CD4-positive, alpha-beta T cell treated with Interferon gamma for 1 hour (primary cell): ENCODE measurements at places on chromosomes 7 and 10.

DNA sequence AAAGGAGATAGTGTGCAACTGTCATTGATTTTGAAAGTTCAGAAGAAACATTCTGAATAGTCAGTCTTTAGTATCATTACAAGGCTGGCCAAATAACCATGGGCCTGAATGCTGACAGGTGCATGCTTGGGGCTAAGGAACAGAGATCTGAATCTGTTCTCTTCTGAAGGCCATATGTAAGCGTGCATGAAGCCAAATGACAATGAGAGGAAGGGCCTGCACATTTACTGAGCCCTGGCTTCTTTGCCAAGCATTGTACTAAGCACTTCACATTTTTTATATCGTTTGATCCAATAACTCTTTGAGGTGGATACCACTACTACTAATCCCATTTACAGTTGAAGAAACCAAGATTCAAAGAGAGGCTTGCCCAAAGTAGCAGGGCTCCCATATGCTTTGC, 22.5 kb upstream of the TIAL1 start:
- DNase-seq = no peak

DNA sequence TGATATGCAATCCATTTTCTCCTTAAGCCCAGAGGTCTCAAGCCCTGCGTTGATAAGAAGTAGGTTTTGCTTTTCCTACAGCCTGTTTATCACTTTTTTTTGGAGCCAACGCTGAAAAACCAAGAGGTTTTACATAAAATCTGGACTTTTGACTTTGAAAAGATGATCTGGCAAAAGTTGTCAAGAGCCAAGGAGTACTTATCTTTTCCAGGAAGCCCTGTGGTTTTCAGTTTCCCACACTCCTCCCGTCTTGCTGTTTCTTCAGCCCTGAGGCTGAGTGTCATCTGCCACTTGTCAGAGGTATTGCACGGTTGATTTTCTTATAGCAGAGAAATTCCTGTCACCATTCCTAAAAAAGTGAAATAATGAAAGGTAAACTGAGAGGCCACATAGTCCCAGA, 108.7 kb downstream of the TYW1 start:
- DNase-seq = no peak

DNA sequence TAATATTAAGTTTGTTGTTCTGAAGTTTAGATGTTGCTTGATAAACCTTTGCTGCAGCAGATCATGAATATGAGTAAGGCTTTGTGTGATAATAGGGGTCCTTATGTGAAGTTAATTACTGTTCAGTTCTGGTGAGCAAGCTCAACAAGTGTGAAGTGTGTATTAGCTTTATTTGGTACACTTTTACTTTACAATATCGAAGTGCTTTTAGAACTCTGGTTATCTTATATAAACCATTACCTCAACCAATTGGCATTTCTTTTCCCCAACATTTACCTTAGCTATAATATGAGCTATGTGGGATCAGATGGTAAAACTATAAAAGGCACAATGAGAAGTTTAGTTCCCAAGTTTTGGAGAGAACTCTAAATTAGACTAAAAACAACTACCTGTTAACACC, 127.6 kb downstream of the LCOR start:
- no peak for DNase-seq

GRCh38 chr7:116683786-116684185, 11.8 kb downstream of the MET start:
- DNase-seq = peak; percentile 11

DNA sequence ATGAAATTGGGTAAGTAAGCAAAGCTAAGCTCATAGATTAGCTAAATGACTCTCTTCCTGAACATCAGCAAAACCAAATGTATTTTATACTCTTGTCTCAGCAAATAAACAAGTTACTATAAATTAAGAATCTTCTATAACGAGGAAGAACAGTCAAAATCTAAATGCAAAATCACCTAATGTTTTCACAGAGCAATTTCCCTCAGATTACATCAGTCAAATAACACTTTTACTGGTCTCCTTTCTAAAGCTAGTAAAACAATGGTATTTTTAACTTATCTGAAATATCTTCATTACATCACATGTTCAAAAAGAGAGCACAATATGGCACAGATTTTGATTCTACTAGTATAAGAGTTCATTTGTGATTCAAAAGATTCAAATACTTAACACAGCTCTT, 16.5 kb upstream of the GPR22 start:
- no peak for DNase-seq

DNA sequence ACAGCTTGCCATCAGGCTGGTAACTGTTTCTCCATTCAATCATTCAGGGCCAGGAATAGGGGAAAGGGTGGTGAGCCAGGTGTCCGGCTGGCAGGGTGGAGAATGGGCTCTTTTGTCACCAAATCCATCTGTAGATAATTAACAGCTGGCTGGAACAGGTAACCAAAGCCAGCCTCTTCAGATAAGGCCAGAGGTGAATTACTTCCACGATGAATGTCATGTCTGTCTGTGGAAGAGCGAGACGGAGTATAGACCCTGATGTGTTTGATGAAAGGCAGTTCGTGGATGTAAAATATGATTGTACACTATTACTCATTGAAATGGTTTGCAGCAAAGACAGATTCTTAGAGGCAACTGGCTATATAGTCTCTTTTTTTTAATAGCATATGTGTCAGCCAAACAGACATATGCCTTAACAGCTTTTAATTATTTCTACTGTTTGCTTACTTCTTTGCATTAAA, 149.8 kb downstream of the KLF6 start:
- no peak for DNase-seq

- DNase-seq = no peak
Measured at GRCh38 chr7:29626730-29627129, 63.1 kb downstream of the PRR15 start.

DNA sequence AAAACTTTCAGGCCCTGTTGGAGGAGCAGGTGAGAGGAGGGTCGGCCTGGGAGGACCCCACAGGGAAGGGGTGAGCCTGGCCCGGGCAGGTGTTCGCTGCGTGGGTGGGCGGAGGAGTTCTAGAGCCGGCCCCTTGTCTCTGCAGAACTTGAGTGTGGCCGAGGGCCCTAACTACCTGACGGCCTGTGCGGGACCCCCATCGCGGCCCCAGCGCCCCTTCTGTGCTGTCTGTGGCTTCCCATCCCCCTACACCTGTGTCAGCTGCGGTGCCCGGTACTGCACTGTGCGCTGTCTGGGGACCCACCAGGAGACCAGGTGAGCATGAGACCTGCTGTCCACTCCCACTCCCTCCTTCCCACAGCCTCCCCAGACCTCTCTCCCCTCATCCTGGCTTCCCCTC, 5.6 kb downstream of the ZNHIT1 start:
- DNase-seq = no peak

- DNase-seq = no peak
Measured at GRCh38 chr7:98730326-98730725, 113.2 kb downstream of the NPTX2 start.

DNA sequence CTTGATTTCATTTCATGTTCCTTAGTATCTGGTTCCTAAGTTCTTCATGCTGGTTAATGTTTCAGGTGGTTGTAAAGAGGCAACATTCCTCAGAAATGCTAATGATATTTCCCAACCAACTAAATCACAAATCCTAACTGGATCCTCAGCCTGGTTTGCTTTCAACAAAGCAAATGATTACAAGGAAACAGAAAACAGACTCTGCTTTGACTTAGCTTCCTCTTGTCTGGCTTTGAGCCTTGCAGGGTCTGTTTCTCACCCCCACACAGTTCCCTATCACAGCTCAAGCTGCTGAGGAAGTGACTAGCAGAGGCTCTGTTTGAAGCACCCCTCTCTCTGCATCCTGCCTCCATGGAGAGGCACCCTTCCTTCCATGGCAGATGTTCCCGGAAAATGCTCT, 130.2 kb upstream of the CTTNBP2 start:
- no peak for DNase-seq
